ENCODE measurements at places on chromosomes 7 and 10. TPM values are rescaled to one million over a fixed set of nuclear protein-coding genes. Genes with fewer than 3 reads are reported as not detected.

GFRA1 gene
- total RNA-seq = 49.8 TPM

TMEM196 gene
- total RNA-seq = under 0.01 TPM

BZW2 gene
- 67.7 TPM for total RNA-seq

NPY4R2 gene
- total RNA-seq = 0.49 TPM

TSPAN12 gene
- total RNA-seq = 8.4 TPM

GOLGA7B gene
- 3.5 TPM for total RNA-seq

SDK1 gene
- 7.5 TPM for total RNA-seq

PCDH15 gene
- 0.89 TPM for total RNA-seq

NUTM2D gene
- total RNA-seq = 2.8 TPM

PTPN20 gene
- 3.2 TPM for total RNA-seq

PPP1R9A gene
- 15.0 TPM for total RNA-seq

LRRC18 gene
- total RNA-seq = 0.39 TPM

All from skin of body (tissue), 3 donors.